NCI-H1694 treated with DMSO at 0.1 percent for 48 hours (cell line): ENCODE measurements at places on chromosomes 12 and 14.

DNA sequence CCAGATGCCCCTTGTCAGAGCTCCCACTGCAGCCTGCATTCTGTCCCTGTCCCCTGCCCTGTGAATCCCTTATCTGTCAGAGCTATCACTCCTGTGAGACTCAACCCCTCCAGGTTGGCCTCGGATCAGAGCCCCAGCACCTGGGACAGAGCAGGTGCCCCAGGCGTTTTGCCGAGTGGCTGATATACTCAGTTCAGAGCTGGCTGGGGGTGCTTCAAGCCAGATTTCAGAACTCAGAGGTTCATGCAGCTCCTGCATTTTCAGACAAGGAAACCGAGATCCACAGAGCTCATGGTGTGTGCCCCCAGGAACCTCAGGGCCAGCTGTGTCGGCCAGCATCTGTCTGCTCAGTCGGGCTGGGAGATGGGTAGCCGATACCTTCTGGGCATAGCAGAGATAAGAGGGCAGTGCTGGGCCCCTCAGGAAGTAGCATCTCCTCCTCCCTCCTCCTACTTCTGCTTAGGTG is 228.0 kb upstream of the RTL1 start:
- no peak for DNase-seq

DNA sequence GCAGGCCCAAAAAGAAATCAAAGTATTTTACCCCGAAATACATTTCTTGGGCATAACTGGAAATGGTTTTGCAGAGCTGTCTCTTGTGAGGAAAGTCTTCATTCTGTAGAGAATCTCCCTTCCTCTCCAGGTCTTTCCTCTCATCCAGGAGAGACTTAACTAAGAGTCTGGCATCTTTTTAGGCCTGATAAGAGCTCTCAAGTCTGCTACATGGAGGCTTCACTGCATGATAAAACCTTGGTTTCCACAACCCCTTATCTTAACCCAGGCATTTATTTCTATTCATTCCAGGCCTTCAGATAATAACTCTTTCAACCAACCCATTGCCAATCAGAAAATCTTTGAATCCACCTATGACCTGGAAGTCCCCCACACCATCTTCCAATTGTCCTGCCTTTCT is 41.1 kb upstream of the LRRK2 start:
- DNase-seq: no peak

DNA sequence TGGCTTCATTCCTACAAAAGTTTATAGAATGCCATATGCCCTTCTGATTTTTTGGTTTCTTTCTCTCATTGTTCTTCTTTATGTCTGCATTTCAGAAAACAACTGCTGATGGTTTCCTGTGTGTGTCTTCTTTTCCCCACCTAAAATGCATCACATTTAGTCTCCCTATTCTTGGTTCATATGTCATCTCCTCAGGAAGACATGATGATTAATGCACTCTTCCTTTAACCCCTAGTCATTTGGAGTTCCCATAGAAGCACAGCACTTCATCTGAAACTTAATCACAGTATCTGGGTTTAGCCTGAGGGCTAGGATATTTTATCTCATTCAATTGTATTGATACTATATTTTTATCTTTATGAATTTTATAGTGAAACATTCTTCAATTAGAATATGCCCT is 21.5 kb downstream of the GNPNAT1 start:
- no peak for DNase-seq

DNA sequence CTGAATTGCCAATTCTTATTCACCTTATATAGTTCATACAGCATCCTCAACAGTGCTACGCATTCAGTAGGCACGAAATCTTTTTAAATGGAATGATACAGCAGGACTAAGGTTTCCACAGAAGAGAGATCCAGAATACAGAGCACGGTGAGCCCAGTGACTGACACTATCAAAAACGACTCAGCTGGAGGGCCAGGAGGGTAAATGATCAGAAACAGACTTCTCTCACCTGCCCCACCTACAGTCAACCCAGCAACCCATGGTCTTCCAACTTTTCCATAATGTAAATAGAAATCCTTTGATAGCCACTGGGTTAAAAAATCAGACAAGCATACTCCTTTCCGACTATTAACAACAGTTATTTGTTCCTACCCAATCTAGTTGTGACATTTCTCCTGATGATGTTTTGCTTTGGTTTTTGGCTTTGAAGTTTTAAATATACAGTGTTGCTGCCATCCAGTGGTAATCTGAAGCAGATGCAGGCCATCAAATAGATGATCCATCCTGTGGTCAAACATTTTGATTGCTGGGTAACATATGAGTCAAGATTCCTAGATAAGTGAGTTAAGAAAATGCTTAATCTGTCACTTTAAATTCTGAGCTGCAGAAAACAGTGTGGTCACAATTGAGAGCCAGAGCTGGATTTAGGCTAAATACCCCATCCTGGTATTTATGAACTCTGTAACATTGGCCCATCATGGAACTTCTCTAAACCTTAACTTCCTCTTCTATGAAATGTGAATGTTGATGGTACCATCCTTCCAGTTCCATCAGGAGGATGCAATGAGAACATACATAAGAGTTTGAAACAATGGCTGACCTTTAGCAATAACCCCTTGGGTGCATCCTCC is 42.0 kb downstream of the GPHB5 start:
- DNase-seq: peak; percentile 64

DNA sequence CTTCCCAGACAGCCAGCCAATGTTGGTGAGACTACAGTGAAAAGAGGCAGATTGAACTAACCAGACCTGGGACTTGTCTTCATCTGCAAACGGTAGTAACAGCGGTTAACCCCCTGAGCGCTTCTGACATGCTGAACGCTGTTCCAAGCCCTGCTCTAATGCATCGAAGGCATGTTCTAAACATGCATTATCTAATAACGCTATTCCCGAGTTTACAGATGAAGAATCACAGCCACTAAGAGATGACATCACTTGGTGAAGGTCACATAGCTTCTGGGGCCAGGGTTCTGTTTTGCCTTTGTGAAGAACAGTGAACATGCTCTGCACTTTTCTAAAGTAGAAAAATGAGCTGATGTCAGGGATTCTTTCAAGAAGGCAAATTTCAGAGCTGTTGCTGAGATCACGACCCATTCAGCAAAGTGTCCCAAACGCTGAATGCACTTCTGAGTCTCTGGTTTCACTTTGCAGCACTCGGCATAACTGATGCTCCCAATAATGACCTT is 56.0 kb downstream of the FOS start:
- DNase-seq: no peak

DNA sequence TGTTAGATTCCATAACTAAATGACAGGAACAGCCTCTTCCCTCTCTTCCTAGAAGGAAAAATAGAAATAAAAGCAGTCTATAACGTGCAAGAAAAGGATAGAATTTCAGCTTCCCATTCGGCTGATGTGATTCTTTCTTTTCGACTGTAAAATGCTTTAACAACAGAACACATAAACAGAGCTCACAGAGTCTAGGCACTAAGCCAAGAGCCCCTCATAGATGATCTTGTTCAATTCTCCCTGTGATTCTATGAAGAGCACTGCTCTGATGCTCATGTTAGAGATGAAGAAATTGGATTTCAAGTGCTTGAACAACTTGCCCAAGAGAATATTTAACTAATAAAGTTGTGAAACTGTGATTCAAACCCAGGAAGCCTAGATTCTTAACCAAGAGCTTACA is 232.7 kb downstream of the RPAP3 start:
- no peak for DNase-seq

DNA sequence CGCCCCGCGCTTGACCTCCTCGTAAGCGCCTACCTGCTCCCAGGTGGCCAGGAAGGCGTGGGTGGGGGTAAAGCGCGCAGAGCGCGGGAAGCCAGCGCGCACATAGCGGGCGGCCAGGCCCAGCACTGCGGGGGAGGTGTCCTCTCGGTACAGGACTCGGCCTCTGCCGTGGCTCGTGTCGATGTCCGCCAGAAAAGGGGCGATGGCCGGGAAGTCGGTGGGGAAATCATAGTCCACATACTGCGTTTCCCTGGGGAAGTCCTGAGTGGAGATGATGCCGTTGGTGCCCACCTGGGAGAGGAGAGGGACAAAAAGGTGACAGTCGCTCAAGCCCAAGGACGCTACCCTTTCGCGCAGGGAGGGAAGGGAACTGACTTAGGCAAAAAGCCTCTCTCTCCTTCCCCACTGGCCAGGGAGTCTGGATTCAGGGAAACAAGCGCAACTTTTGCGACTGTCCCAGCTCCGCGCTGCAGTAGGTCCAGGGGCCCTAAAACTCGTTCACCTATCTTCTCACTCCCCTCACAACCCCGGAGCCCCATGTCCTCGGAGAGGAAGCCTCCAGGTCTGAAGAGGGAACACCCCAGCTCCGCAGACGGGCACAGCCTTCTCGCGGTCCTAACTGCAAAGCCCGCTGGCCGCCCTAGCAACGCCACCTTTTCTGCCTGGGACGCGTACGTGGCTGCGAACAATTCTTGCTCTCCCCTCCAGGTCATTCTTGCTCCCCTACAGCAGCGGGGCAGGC is 815 bp downstream of the NID2 start:
- DNase-seq: no peak

GRCh38 chr12:86774841-86775388 is 518.7 kb upstream of the MGAT4C start:
- no peak for DNase-seq

DNA sequence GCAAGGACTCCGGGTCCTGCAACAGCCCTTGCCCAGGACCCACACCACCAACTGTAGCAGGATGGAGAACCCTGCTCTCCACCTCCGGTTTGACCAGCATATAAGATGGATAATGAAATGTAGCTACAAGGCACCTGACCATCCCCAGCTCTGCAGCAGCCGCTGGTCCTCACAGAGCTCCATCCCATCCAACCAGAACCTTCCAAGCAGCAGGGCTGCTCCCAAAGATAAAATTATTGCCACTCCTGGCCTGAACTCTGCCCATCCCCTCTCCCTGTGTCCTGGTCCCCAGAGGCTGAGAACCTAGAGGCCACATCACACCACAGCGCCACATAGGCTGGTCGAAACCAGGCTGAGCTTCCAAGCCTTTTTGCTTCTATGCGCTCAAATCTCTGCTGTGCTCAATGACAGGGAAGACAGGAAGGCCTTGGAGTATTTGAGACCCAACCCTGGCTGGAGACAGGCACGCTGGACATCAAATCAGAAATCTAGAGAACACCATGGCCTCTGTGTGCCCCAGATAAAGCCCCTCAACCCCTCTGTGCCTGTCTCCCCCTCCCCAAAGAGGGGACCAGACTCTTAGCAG is 4.2 kb downstream of the CDK2AP1 start:
- no peak for DNase-seq

GRCh38 chr14:32457213-32457920 is 128.3 kb downstream of the AKAP6 start:
- no peak for DNase-seq
